ENCODE measurements at places on chromosomes 3 and 15. TPM values are rescaled to one million over a fixed set of nuclear protein-coding genes. Genes with fewer than 3 reads are reported as not detected.

GRCh38 chr3:193506921-193507320 lies 47.8 kb downstream of the ATP13A4 start:
- no peak overlapping the region for H3K4me3 ChIP-seq
- DNase-seq: no peak
- H3K4me1 ChIP-seq: no peaks in the 10 kb centered on the region

GRCh38 chr15:100703032-100703578 lies 100.7 kb downstream of the ASB7 start:
- H3K27me3 ChIP-seq: peaks cover 19% of the 10 kb centered on the region
- H3K4me3 ChIP-seq: no peak overlapping the region
- H3K36me3 ChIP-seq: no peaks in the 10 kb centered on the region

The PROK2 gene
- total RNA-seq: not detected

DNA sequence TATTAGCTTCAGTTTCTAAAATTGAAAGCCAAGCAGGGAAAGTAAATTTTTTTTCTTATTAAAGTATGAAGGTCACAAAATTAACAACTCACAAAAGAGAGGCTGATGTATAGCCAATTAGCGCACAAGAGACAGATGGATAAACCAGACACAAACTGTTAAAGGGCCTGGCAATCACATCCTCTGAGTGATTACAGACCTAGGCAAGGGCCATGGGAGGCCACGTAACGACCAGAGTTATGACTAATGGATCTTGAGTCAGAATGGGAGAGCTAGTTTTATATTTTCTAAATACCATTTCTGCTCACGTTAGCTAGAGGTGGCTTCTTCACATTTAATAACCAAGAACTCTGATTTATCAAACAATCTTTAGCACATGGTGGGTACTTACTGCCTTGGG lies 17.8 kb upstream of the SCAMP5 start:
- H3K27me3 ChIP-seq: peaks cover 5% of the 10 kb centered on the region
- H3K4me3 ChIP-seq: no peak overlapping the region
- H3K4me1 ChIP-seq: peaks cover 10% of the 10 kb centered on the region
- no peak overlapping the region for H3K27ac ChIP-seq
- H3K36me3 ChIP-seq: no peaks in the 10 kb centered on the region

The FETUB gene
- total RNA-seq: not detected

DNA sequence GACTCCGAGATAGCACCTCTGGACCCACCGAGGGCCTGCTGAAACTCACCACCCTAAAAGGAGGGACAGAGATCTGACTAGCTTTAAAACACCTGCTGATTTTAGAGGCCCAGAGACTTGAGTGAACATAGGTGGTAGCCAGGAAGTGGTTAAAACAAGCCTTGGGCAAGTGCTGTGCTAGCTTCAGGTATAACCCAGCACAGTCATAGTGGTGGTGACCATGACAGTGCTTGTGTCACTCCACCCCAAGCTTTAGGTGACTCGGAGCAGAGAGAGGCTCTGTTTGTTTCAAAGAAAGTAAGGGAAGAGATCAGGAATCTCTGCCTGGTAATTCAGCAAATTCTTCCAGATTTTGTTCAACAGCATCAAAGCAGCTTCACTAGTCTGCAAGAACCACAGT lies 641.1 kb upstream of the BCHE start:
- H3K27me3 ChIP-seq: no peaks in the 10 kb centered on the region
- H3K4me3 ChIP-seq: no peak overlapping the region
- H3K4me1 ChIP-seq: no peaks in the 10 kb centered on the region
- H3K27ac ChIP-seq: no peak overlapping the region

GRCh38 chr3:33936171-33936920 lies 137.9 kb downstream of the PDCD6IP start:
- H3K36me3 ChIP-seq: no peaks in the 10 kb centered on the region
- no peak for DNase-seq
- H3K4me1 ChIP-seq: no peaks in the 10 kb centered on the region
- H3K4me3 ChIP-seq: no peak overlapping the region
- H3K27ac ChIP-seq: no peak overlapping the region
- H3K27me3 ChIP-seq: no peaks in the 10 kb centered on the region

The P2RY14 gene
- total RNA-seq: 9.4 TPM

The EPHB1 gene
- 5.2 TPM for total RNA-seq

The TMCO5A gene
- total RNA-seq: not detected

DNA sequence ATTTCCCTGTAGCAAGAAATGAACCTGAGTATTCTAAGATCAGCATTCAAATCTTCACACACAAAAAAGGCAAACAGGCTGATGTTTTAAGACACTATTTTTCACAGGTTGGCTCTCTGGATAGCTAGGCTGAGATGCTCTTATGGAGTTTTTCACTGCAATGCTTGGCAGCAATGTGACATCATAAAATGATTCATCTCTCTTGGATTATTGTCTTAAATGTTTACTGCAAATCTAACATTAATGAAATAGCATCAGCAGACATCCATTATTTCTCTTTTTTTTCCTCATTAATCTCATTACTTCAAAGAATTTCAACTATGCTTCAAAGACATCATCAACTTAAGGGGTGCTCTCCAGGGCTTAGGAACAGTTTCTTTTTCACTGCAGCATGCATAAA lies 23.6 kb upstream of the SSUH2 start:
- no peaks in the 10 kb centered on the region for H3K36me3 ChIP-seq
- H3K27ac ChIP-seq: no peak overlapping the region
- DNase-seq: no peak
- H3K4me1 ChIP-seq: no peaks in the 10 kb centered on the region
- H3K27me3 ChIP-seq: peaks cover 3% of the 10 kb centered on the region

- peaks cover 5% of the 10 kb centered on the region for H3K4me1 ChIP-seq
- no peak for DNase-seq
- peaks cover 2% of the 10 kb centered on the region for H3K27me3 ChIP-seq
- H3K36me3 ChIP-seq: no peaks in the 10 kb centered on the region
These were observed 107.7 kb upstream of the SPRED1 start for GRCh38 chr15:38144921-38145320.

The CEMIP gene
- 0.03 TPM for total RNA-seq

DNA sequence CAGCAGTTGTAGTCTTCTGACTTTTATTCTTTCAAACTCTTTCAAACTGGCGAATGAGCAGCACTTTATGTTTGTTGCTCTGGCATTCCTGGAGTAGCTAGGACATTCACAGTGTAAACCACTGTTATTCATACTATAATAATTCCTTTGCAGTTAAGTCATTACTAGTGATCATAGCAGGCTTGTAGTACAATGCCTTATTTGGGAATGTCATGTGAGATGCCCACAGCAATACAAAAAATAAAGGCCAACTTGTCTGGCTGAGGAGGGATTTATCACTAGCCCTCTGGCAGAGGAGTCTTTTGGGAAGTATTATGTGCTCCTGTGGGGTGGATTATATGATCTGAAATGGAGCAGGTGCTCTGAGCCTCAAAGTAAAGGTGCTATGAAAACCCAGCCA lies 197.2 kb downstream of the VGLL3 start:
- no peak overlapping the region for H3K4me3 ChIP-seq

The P2RY1 gene
- total RNA-seq: 0.49 TPM

The DNASE1L3 gene
- total RNA-seq: not detected

Measured in activated T-helper 1 cell treated with anti-CD3 and anti-CD28 coated beads, Interleukin-12 subunit alpha, Interleukin-12 subunit beta, Interleukin-2, Interleukin-4 antibody, amounts not matched to agents 30 ng/mL and 10 ng/mL and 1 ng/mL, durations not matched to agents 14 hours and 24 hours and 36 hours (primary cell).